ENCODE measurements at places on chromosomes 16 and 17.
A peak's percentile ranks its signal among the peaks of the same experiment; 100 is the strongest.

GRCh38 chr17:17812211-17813054 lies 24.4 kb downstream of the SREBF1 start:
- peak; percentile 43 for DNase-seq

GRCh38 chr17:43760254-43760852 lies 1.8 kb upstream of the SOST start:
- DNase-seq: peak; percentile 87

- DNase-seq: no peak
These were observed 341.0 kb upstream of the TNRC6C start for GRCh38 chr17:77617516-77617915.

GRCh38 chr17:76005263-76006149 lies 4.9 kb downstream of the CDK3 start:
- DNase-seq: peak; percentile 47

GRCh38 chr16:77449208-77449607 lies 14.4 kb upstream of the ADAMTS18 start:
- no peak for DNase-seq

GRCh38 chr17:75535119-75535537 lies 9.6 kb downstream of the LLGL2 start:
- peak; percentile 50 for DNase-seq

- no peak for DNase-seq
These were observed 52.5 kb upstream of the CLEC19A start for GRCh38 chr16:19232988-19233387.

DNA sequence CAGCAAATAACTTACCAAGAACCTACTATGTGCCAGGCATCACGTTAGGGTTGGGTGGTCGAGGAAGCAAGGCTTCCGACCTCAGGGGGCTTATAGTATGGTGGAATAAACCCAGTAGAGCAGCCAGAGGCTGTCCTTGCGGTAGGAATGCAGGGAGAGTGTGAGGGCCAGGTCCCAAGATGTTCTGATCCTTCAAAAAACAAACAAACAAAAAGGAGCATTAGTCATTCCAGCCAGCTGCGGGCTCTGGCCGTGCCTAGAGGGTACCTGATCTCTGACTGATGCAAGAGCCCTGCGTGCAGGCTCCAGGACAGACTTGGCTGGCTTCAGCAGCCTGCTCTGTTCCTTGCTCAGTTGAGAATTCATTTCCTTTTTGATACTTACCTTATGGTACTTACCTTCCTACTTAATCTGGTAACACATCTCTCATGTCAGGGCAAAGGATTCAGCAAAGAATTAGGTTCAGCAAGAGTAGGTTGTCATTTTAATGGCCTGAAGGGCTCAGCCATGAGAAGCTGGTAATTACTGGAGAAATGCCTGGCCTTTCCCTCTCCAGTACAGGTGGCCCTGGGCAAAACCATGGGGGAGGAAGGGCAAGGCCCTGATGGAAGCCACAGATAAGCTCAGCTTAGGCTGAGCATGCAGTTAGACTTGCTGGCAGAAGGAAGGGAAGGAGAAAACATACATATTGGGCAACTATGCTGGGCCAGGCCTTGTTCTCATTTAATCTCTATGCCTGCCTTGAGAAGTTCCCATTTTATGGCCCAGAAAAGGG lies 18.4 kb downstream of the CYB5D2 start:
- DNase-seq: peak; percentile 91

DNA sequence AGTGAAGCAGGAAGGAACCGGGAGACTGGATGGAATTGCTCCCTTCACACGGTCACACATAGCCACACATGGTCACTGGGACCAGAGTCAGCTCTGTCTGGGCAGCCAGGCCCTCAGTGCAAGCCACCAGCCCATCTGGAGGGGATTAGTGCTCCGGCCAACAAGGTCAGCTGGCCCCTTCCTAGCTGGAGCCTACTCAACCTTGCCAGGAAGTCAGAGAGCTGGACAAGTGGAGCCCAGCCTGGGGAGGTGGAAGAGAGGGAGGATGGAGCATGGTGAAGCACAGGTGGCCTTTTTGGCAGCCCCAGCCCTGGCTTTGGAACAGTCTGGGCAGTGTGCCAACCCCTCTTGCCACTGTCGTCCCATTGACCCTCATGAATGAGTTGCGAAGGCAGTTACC lies 3.7 kb upstream of the CACNA1G start:
- DNase-seq: no peak

GRCh38 chr16:56946767-56947603 lies 14.8 kb upstream of the CETP start:
- DNase-seq: no peak

DNA sequence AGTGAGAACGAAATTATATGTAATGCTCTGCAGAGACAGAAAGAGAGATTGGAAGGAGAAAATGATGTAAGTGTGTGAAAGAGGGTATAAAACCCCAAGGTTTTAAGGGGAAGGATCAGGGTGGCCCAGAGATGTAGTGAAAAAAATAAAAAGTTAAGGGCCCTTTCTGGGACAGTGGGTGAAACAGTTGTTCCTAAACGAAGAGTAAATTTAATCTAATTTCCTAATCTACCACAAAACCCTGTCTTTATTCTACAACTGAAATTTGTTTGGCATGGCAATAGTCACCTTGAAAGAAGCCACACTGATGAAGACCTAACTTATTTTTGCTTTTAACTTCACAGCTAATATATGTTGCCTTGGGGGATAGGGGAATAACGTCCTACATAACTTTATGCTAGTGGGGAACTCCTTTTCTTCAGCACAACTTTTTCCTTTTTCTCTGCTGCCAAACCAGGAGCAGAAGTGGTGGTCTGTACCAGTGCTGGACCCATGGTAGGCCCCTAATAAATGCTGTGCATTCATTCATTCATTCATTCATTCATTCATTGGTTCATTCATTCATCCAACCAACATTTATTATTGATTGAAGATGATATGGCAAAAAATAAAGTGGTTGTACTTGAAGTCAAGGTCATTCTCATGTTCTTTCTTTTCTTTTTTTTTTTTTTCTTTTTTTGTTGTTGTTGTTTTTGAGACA lies 25.4 kb downstream of the CALCOCO2 start:
- no peak for DNase-seq

DNA sequence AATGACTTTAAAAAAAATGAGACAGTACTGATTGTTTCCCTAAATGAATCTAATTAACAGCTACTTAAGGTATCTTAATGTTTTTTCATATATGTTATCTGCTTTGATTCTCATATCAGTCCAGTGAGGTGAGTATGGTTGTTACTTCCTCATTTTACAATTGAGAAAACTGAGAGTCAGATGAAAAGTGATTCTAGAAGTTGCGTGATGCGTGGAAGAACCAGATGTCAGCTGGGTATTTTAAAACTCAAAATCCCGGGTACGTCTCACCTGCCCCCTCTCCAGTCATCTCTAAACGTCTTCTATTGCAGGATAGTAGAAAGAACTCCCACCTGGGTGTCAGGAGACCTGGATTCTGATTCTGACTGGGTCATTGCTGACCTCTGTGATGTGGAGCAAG lies 89.2 kb downstream of the MAP2K6 start:
- DNase-seq: no peak

- DNase-seq: no peak
These were observed 26.9 kb downstream of the RPRML start for GRCh38 chr17:46952115-46952514.

GRCh38 chr16:19700319-19700781 lies 17.7 kb downstream of the KNOP1 start:
- DNase-seq: no peak

DNA sequence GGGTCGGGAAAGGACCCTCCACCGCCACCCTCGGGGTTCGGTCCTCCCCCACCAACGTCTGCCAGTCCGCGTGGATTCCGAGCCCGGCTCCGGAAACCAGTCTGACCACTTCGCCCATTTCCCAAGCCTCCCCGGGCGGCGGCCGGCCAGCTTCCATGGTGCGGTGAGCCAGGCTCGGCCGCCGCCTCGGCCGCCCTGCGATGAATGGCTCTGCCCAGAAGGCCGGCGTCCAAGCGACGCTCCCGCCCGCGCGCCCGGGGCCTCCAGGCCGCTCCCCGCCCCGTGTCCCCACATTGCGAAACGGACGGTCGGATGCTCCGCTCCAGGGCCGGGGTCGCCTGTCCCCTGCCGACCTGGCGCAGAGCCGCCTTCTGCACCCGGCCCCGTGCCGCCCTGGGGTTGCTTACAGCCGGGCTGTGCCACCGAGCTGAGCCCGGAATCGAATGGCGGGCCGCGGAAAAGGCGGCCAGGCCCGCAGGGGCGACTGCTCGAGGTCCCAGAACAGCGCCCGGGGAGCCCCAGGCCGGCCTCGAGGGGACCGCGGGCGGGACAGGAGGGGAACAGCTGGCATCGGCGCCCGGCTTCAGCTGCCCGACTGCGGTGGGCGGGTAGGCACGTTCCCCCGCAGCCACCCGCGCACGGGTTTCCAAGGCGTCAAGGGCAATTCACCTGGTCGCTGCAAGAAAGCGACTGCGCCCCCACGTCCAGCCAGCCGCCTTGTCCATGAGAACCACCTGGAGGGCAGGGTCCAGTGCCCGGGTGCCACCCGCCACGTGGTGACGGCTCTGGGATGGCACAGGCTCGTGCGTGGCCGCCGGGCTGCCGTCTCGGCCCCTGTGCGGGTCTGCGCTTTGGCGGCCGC lies 18.3 kb upstream of the CBX8 start:
- DNase-seq: no peak

DNA sequence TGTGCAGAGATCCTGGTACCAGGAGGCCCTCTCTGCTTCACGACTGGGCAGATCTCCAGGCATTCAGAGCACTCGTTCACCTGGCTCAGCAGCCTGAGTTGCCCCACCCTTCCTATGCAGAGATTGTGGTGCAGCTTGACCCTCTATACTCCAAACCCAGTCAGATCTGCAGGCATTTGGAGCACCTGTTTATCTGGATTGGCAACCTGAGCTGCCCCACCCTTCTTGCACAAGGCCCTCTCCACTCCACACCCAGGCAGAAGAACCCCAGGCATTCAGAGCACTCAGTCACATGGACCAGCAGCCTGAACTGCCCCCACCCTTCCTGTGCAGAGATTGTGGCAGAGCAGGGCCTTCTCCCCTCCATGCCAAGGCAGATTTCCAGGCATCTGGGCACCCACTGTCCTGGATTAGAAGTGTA lies 88.4 kb upstream of the CDH5 start:
- no peak for DNase-seq

DNA sequence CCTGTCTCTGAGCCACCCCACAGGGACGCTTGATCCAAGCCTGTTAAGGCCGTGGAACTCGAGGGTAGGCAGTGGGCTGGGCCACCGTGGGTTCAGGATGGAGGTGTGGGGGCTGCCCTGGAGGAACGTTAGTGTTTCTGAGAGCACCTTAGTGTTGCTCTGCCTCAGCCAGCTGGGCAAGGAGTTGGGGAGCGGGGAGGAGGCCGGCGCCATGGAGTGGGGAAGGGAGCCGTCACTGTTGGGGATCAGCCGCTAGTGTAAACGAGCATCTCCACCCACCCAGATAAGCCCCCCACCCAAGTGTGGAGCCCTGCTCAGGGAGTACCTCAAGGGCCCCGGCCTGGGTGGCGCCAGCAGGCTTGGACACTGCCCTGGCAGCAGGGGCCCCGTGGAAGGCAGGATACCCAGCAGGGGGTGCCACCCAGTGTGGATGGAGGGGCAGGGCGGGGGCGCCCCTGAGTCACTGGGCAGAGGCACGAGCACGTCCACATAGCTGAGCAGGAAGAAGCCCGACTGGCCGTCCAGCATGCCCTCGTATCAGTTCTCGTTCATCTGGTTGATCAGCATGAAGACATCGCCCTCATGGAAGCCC lies 98.6 kb downstream of the KPNA2 start:
- DNase-seq: no peak

GRCh38 chr16:728131-728889 lies 1.4 kb downstream of the HAGHL start:
- peak; percentile 74 for DNase-seq

DNA sequence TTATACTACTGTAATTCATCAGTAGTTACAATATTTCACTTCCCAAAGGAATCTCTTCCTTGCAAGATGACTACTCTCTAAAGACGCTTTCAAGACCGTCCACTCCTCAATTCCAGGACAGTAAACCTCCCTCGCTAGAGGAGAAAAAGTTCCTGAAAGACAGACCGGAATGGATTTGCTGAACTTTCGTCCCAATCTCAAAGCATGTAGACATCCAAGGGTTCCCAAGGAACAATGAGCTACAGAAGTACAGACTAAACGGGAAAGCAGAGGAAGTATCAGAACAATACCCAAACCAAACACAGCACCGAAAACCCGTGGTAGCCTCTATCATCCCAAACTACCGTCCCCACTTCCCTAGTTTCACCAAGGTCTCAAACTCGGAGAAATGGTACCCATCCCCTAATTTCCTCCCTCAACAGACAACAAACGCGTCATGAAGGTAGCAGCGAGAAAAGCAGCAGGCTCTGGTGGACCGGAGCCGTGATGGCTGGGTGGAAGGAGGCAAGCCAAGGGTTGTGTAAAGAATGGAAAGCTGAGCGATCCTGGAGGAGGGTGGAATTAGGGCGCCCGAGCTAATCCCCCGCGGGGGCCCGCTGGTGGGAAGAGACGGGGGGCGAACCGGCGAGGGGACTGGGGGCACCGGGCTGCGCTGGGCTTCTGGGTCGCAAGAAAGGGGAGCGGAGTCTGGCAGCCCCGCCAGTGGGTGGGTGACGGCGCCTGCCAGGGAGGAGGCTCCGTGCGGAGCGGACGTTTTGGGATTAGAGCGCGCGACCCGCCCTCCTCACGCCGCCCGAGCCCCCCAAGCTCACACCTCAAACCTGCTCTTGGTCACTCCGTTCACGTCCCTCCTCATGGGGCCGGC lies 647 bp downstream of the FBXL20 start:
- no peak for DNase-seq

- DNase-seq: no peak
These were observed 694 bp upstream of the MLST8 start for GRCh38 chr16:2204416-2205103.

DNA sequence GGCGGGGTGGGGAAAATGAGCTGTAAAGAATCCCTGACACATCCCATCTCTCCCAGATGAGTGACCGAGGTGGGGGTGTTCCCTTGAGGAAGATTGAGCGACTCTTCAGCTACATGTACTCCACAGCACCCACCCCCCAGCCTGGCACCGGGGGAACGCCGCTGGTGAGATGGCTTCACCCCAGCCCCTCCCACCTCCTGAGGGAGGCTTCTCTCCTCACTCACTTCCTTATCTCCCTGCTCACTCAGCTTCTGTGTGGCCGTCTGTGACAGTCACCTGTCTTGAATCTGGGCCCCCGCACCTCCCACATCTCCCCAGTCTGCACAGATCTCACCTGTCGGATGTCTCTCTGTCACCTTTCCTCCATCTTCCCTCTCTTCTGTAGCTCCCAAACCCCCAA lies 13.4 kb downstream of the PDK2 start:
- no peak for DNase-seq

- no peak for DNase-seq
These were observed 2.3 kb upstream of the CBX2 start for GRCh38 chr17:79775632-79776031.

GRCh38 chr16:1997494-1998359 lies 8.0 kb downstream of the SYNGR3 start:
- DNase-seq: no peak

- DNase-seq: no peak
These were observed 6.4 kb upstream of the GRN start for GRCh38 chr17:44338702-44339101.

- DNase-seq: peak; percentile 8
These were observed 67.8 kb downstream of the MAF start for GRCh38 chr16:79532785-79533184.

DNA sequence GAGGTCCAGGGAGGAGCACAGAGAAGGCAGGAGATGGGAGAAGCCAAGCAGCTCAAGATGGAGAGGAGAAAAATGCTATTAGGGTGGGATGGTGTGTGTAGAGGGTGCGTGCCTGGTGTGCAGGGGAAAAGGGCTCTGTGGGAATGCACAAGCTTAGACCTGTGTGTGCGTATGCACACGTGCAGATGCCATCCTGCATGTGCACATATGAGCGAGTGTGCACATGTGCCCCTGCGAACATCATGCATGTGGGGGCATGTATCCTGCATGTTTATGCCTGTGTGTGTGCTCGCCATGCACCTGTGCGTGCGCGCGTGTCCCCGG lies 438 bp upstream of the KCNJ12 start:
- no peak for DNase-seq
